ENCODE measurements at places on chromosomes 1 and 21. TPM values are rescaled to one million over a fixed set of nuclear protein-coding genes. Genes with fewer than 3 reads are reported as not detected.

Gene FCRL5
- not detected for polyA plus RNA-seq

Gene PUSL1
- 43.6 TPM for polyA plus RNA-seq

Gene LCE1B
- not detected for polyA plus RNA-seq

Gene RXFP4
- polyA plus RNA-seq = not detected

Gene SPAG17
- polyA plus RNA-seq = 0.10 TPM

Gene MTARC2
- polyA plus RNA-seq = 2.6 TPM

Data from IMR-90 (cell line).